ENCODE measurements at places on chromosomes 1 and 21. TPM values are rescaled to one million over a fixed set of nuclear protein-coding genes. Genes with fewer than 3 reads are reported as not detected.

The SLC22A15 gene
- total RNA-seq: 1.4 TPM

The ETV3L gene
- not detected for total RNA-seq

The B3GALT5 gene
- total RNA-seq: not detected

The MMP23B gene
- total RNA-seq: 19.3 TPM

The CDCA8 gene
- 23.4 TPM for total RNA-seq

The KRTAP10-9 gene
- total RNA-seq: not detected

The IGSF9 gene
- not detected for total RNA-seq

The OR2L2 gene
- not detected for total RNA-seq

The ZNF648 gene
- not detected for total RNA-seq

The CFAP126 gene
- total RNA-seq: not detected

The MAP1LC3C gene
- not detected for total RNA-seq

The KIAA0040 gene
- under 0.01 TPM for total RNA-seq

The PCAT6 gene
- total RNA-seq: 0.86 TPM

The CFHR4 gene
- total RNA-seq: not detected

The ROR1 gene
- total RNA-seq: 14.2 TPM

The MYCL gene
- total RNA-seq: not detected

The BARHL2 gene
- not detected for total RNA-seq

The C8A gene
- not detected for total RNA-seq

The TAS1R1 gene
- not detected for total RNA-seq

The EPHX1 gene
- 21.6 TPM for total RNA-seq

The TEX38 gene
- total RNA-seq: not detected

The ZNF593OS gene
- 0.29 TPM for total RNA-seq

The REN gene
- 1.1 TPM for total RNA-seq

The PRKAA2 gene
- 0.53 TPM for total RNA-seq

The CHAF1B gene
- 7.8 TPM for total RNA-seq

The COA7 gene
- 8.7 TPM for total RNA-seq

The MR1 gene
- 33.0 TPM for total RNA-seq

The VHLL gene
- total RNA-seq: not detected

The PRAMEF9 gene
- total RNA-seq: not detected

The PPP1R12B gene
- total RNA-seq: 6.6 TPM
